CD4-positive, alpha-beta T cell (primary cell): ENCODE measurements at places on chromosomes 1 and 21.

DNA sequence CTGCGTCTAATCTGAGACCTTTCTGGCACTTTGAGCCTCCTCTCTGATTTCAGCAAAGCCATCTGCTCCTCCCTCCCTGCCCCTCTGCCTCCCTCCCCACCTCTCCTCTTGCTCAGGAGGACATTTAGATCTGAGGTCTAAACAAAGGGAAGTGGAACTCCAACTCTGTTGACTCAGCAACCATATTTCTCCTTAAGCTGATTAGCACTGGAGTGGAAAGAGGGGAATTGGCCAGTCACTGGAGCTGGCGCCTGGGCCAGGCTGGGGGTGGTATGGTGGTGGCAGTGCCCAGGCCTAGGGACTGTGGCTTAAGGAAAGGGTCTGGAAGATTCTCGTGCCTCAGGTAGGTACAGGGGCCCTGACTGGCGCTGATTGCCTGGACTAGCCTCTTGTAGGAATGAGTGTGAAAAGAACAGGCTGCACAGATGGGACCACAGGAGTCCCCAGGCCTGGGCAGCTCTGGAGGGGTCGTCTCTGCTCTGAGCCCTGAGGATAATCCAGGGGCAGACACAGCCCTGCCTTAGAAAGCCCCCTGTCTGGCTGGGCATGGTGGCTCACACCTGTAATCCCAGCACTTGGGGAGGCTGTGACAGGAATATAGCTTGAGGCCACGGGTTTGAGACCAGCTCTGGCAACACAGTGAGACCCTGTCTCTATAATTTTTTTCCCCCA, 11.9 kb downstream of the SH2D2A start:
- no peak for DNase-seq

- no peak for DNase-seq
Measured at GRCh38 chr1:246506367-246506673, 759 bp downstream of the SMYD3 start.

DNA sequence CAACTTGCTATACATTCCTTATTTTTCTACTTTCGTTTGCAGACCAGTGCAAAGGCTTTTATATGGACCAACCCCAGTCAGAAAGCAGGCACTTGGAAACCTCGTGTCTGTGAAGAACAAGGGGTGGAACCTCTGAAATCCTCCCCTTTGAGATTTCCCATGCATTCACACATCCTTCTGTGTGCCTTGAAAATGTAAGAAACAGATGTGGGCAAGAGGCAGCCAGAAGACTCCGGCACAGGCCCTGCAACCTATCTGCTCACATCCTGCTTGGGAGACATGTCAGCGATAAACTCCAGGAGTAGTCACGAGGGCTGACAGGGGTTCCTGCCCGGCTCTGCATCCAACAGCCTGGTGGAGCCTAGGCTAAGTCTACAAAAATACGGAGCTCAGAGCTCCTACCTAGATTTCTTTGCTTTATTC, 42.5 kb downstream of the ETS2 start:
- no peak for DNase-seq

DNA sequence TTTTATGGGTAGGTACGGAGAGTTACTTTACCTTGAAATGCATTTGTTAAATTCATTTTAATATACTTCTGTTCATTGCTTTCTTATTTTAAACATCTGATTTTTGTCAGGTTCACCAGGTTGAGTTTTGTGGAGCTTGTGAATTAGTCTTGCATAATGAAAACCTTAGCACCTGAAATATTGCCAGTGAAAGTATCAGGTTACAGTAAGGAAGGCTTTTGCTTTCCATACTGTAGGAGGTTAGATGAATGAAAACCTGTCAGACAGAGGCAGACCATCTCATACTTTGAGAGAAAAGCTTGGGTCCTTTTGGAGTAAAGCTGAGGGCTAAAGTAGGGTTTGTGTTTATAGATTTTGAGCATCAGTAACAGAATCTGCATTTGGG, 34.7 kb downstream of the THRAP3 start:
- DNase-seq, result no peak

DNA sequence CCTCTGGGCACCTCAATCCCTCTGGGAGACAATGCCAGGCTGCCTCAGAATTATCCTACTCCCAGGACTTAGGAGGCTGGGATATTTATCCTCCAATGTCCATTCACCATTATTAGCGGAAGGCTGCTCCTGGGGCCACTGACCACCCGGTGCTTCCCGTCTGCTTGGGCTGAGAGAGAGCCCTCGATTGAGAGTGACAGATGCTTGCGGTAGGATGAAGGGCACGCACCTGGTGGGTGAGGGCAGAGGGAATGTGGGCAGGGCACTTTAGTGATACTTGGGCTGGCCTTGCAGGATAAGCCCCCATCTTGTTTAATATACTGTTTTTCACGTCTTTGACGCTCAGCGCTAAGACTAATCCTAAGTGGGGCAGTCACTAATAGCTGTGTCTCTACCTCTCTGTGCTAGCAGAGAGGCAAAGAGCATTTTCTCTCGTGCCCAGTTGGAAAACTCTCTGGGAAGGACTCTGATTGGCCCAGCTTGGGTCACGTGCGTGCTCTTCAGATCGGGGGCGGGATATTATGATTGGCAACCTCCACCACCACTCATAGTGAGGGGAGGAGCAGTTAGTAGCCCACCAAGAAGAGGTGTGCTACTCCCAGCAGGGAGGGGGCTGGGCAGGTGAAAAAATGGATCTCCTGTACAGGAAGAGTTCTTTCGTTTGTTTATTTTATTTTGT, 10.6 kb upstream of the PARS2 start:
- DNase-seq, result no peak

GRCh38 chr1:53255031-53255430, 16.7 kb upstream of the MAGOH start:
- DNase-seq, result no peak

DNA sequence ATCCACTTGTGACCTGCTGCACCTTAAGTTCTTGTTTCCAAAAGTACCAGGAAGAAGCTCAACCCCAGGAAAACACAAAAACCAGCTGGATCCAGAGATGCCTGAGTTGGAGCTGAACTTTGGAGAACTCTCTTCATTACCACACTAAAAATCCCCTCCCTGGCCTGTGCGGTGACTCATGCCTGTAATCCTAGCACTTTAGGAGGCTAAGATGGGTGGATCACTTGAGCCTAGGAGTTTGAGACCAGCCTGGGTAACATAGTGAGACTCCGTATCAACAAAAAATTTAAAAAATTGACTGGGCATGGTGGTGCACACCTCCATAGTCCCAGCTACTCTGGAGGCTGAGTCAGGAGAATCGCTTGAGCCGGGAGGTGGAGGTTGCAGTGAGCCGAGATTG, 6.2 kb downstream of the MAP1LC3C start:
- DNase-seq, result no peak

DNA sequence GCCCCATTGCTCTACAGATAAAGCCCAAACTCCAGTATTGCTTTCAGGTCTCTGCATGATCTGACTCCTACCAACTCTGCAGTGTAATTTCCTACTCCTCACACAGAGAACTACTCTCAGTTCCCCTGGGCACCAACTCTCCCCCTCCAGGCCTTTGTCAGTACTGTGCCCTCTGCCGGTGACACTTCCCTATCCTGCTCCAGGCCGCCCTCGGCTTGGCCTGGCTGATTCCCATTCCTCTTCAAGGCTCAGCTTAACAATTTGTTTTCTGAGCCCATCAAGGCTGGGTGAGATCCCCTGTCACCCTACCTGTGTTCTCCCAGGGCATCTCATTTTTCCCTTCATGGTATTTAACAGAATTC, 2.6 kb downstream of the SLAMF8 start:
- DNase-seq, result no peak

DNA sequence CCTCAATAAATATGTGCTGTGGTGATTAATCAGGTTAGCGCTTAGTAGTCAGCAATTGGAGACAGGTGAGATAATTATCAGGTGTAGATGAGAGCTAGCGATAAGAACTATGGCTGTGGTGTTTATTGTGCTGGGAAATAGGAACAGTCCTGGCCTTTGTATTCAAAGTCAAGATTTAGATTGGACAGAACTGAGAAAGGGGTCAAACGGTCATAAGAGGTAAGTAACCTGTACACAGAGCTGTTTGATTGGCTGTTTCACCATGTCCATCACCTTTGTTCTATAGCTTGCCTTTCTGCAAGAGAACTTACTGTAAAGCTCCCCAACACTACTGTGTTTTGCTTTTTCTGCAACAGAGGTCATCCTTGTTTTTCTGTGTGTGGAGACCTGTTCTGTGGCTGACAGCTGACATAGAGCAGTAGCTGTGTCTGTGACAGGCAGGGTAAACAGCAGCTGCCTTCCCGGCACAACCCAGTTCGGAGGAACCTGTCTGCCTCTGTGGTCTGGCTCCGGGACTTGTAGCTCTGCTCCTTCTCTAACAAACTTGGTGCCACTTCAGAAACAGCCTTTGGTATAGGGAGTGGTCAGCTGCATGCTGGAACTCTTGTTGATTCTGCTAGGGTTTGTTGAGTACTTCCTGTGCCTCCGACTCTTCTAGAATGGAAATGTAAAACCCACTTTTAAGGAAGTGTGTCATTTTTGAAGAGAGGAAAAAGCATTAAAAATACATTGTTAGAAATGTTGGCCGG, 21.1 kb upstream of the CDC42 start:
- peak; percentile 55 for DNase-seq

GRCh38 chr1:90501281-90501680, 215.8 kb downstream of the BARHL2 start:
- no peak for DNase-seq

GRCh38 chr1:101145449-101145820, 91.4 kb upstream of the S1PR1 start:
- DNase-seq, result no peak

GRCh38 chr1:27615346-27616192, 11.6 kb upstream of the AHDC1 start:
- DNase-seq, result no peak

DNA sequence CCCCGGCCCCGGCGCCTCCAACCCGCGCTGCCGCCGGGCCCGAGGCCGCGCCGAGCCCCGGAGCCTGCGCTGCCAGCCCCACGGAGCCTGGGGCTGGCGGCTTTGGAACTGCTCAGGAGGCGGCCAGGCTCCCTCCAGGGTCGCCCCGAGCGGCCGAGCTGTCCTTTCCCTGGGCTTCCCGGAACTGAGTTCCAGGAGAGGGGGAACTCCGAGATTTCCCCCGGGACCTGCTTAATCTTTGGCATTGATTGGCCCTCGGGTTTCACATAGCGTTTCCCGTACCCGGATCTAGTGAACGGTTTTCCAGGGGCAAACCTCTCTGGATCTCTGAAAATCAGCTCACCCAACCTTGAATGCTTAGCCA, 504 bp downstream of the H6PD start:
- DNase-seq, result no peak

DNA sequence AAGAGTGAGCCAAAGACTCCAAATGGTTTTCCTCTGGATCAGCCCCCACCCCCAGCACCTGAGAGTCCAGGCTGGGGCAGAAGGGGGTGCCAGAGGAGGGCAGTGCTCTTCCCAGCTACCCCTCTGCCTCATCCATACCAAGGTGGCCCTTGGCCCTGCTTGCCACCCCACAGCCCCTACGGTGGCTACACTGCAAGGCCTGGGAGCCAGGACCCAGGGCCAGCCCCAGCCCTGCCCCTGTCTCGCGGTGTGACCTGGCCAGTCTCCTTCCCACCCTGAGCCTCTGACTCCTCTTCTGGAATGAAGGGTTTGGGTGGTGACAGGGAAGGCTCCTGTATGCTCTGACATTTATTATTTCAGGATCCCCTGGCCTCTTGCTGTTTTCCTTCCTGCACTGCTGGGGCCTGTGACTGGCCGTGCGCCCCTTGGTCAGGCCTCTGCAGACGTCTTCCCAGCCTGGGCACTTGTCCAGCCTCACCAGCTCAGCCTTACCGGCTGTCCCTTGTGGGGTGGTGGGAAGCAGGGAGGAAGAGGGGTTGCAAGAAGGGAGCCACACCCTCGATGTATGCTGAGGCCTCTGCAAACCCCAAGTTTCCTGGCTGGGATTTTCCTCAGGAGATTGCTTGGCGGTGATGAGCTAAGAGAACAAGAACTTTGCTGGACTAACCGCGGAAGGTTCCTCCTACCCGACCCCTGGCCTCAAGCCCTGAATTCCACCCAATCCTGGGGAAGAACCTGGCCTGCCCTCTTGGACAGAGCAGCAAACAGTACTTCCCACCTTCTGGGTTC, 13.5 kb downstream of the ASAP3 start:
- no peak for DNase-seq

DNA sequence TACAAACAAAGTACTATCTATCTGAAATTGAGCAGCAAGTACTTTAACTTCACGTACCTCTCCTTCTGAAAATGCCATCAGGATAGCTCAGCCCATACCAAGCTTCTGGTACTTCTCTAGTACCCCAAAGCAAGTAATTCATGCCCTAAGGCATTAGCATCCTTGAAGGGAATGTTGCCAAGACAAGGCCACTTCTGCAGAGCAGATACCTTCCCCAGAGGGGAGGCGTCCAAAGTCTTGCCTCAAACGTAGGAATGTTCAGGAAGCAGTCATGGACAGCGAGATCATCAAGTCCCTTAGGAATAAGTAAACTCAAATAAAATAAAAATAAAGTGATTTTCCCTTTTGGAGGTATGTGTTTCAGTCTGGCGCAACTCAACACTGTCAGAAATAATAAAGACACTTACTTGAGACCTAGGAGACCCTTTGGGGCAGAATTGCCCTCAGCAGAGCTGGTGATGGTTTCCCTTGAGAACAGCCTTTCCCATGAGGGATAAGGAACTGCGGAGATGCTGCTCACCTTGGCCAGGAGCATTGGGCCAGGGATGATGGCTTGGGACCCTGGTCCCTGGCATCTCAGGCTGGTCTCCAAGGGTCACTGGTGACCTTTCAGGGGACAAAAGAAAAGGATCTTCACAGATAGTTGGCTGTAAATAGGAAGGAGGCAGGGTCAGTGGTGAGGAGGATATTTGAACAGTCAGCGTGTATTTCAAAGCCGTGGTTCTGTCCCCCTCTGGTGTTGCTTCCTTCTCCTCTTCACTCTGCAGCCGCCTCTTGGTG, 522.9 kb downstream of the KIF26B start:
- DNase-seq, result no peak

- DNase-seq, result no peak
Measured at GRCh38 chr1:78068681-78069283, 23.0 kb downstream of the GIPC2 start.

GRCh38 chr1:179968284-179968993, 13.8 kb downstream of the CEP350 start:
- DNase-seq, result no peak

DNA sequence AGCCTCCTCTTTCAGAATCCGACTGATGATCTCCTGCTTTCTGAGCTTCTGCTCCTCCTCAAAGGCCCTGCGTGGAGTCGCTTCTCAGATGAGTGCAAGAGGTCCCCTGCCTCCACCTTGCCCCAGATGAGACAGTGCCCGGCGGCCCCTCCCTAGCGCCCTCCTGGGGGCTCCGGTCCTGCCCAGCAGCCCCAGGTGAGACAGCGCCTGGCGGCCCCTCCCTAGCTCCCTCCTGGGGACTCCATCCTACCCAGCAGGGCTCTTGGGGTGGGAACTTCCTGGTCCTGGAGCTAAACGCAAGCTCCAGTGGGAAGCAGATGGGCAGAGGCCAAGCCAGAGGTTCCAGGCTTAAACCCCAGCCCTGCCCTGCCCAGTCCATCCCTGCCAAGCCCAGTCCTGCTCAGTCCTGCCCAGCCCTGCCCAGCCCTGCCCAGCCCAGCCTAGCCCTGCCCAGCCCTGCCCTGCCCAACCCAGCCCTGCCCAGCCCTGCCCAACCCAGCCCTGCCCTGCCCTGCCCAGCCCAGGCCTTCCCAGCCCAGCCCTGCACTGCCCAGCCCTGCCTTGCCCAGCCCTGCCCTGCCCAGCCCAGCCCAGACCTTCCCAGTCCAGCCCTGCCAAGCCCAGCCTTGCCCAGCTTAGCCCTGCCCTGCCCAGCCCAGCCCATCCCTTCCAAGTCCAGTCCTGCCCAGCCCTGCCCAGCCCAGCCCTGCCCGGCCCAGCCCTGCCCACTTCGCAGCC, 34.6 kb downstream of the CFAP74 start:
- no peak for DNase-seq
